ENCODE measurements at places on chromosomes 12 and 14.
A peak's percentile ranks its signal among the peaks of the same experiment; 100 is the strongest.

GRCh38 chr12:3117144-3117581 is 40.0 kb downstream of the TSPAN9 start:
- no peak for DNase-seq

DNA sequence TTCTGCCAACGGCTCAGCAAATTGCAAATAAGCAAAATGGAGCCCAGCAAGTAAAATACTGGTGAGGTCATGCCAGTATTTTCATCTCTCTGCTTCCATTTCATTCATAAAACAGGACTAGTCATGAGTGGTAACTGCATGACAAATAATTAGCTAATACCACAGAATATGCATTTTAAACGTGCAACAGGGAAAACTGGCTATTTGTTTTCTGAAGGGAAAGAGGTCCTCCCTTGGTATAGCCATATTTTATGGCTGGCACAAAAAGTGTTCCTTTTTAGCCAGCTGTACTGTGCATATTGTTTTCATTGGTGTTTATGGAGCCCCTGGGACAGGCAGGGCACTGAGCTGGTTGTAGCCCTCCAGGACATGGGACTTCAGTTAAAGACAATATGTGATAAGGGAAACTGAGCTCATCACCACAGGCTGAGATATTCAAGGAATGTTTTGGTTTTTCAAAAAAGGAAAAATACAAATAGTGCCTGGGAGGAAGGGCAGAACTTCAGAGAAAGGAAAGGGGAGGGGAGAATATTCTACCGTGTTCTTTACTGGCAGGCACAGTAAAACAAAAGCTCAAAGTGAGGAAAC is 26.1 kb upstream of the FOXN3 start:
- DNase-seq, result no peak

DNA sequence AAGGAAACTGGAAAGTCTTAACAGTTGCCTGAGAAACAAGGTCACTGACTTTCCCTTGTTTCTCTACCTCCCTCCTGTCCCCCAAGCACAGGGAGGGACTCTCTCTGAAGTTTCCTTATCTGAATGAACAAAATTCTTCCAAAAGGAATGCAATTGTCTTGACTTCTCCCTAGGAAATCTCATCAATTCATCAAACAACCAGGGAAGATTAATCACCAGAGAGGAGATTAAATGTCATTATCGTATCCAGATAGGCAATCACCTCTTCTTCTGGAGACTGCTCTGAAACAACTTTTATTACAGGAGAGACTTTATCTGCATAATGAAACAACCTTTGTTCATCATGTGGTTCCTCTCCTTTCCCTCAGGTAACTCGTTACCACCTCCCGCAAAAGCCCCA is 431.4 kb downstream of the SLC16A7 start:
- no peak for DNase-seq

DNA sequence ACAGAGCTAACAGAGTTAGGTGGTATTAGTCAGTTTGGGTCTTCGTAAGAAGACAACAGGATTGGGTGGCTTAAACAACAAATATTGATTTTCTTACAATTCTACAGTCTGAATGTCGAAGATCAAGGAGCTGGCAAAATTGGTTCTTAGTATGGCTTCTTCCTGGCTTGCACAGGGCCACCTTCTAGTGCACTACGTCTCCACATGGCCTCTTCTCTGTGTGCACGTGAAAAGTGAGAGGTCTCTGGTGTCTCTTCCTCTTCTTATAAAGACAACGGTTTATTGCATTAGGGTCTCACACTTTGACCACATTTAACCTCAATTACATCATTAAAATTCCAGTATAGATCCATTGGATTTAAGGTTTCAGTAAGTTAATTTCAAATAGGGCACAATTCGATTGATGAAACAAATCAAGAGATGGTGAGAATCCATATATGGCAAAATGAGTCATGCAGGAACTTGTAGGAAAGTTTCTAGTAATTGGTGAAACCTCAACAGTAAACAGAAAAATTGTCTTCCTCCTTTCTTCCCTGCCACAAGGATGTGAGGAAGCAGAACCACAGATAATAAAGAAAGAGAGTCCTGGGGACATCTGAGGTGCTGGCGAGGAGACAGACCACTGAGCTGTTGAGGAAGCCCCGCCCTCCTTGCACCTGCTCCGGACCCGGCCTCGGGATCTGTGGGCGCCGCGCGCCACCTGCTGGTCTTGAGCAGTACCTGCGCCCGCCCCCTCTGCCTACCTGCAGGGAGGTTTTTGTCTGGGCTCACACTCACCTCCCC is 846.7 kb downstream of the TMEM121 start:
- peak; percentile 60 for DNase-seq

- no peak for DNase-seq
These were observed 192.3 kb upstream of the FSCB start for GRCh38 chr14:44699391-44699790.

- no peak for DNase-seq
These were observed 10.5 kb downstream of the DCN start for GRCh38 chr12:91172096-91172495.

DNA sequence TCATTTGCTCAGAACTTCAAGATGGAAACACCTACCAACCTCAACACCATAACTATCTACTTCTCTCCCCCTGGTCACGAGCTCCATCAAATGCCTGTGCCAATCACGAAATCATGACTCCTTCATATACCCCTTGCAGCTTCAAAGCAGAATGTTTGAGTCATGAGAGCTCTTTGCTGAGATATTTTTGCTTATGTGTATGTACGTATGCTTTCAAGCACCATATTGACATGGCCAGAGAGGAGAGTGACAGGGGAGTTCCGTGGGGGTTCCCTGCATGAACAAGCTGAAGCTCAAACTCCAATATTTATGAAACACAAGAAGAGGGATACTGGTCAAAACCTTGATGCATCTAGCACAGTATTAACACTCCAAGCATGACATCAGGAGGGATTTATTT is 374.4 kb downstream of the DPF3 start:
- no peak for DNase-seq

GRCh38 chr12:95088379-95088778 is 15.0 kb upstream of the NR2C1 start:
- no peak for DNase-seq

DNA sequence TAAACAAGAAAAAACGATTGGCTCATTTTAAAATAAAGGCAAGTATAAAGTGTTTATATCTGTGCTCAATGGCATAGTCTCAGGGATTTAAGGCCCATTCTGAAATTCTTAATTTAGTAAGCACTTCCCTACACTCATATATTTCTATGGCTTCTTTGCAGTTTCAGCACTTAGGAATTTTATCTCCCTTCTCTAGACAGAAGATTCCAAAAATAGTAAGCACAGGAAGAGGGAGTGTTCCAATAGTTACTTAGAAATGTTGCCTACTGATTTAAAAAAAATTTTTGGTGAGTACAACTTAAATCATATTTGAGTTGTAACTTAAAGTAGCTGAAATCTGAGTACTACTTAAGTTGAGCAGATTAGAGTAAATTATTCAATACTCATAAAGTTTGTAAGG is 19.8 kb downstream of the INSM2 start:
- no peak for DNase-seq

- DNase-seq, result no peak
These were observed 284.5 kb upstream of the RTL1 start for GRCh38 chr14:101187816-101188570.

DNA sequence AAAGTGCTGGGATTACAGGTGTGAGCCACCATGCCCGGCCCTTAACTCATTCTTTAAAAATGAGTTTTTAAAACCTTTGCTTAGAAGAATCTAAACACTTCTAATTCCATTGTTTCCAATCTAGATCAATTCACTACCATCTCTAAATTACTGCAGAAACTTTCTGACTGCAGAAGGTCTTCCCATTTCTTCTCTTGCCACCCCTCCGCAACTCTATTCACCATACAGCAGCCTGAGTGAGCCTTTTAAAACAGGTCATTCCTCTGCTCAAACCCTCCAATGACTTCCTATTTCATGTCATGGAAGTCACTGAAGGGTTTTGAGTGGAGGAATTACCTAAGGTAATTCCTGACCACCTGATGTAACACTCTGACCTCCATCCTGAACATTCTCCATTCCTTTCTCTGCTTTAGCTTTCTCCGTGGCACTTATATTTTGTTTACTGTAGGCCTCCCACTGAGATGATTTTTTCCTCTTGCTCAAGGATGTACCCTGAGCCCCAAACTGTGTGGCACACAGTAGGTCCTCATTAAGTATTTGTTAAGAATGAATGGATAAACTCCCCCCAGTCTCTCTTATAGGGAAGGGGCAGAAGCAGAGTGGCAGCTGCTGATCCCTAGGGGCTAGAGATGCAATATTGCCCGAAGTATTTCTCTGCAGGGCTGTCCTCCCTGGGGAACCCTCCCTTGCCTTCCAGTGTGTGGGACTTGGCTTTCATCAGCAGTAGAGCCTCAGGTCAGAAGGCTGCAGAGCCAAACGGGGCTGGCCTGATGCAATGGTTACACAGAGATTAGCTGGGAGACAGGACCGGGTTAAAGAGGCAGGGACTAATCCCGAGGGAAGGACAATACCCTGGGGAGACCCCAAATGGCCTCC is 1.2 kb downstream of the DDIT3 start:
- DNase-seq, result no peak

- no peak for DNase-seq
These were observed 11.3 kb downstream of the PPFIBP1 start for GRCh38 chr12:27535318-27535717.

GRCh38 chr12:105562199-105562971 is 231.9 kb downstream of the C12orf75 start:
- no peak for DNase-seq

GRCh38 chr12:109432842-109433304 is 44.2 kb downstream of the KCTD10 start:
- DNase-seq, result peak; percentile 52

GRCh38 chr14:51852541-51852940 is 7.9 kb upstream of the GNG2 start:
- DNase-seq, result no peak

DNA sequence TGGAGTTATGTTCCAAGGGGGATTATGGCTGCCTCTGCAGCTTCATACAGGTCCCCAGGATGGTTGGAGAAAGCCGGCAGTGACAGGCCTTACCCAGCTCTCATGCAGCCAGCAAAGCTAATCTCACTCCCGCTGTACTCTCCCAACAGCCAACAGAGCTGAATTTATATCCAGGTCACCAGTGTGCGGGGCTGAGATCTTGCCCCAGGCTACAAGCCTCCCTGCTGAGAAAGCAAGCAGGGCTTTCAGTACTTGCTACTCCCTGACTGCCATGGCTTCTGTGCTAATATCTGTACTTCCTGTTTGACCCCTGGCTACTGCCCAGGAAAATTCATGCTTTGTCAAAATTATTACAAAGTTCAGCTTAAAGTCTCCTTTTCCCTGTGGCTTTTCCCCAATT is 92.9 kb downstream of the ATP23 start:
- DNase-seq, result no peak

DNA sequence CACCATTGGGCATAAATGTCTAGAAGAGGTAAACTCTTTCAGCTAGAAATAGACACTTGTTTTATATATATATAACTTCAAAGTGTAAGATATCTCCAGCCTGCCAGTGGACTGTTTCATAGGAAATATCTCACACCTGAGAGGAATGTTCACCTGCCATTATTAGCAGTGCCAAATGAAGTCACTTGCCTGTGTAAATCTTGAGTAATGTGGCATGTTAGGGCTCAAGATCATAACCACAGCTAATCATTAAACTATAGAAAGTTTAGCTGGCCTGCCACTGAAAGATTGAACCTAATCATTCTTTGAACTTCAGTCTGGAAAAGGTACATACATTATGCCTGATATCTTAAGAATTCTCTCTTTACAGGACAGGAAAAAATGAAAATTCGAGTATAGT is 25.5 kb upstream of the KCNJ8 start:
- DNase-seq, result no peak

Measured in activated naive CD4-positive, alpha-beta T cell (primary cell).